T-helper 2 cell treated with Interferon-gamma antibody and Interleukin-4, amounts not matched to agents 100 ng/mL and 5 ng/mL, for 36 hours (primary cell): ENCODE measurements at places on chromosomes 6 and 20. TPM values are rescaled to one million over a fixed set of nuclear protein-coding genes. Genes with fewer than 3 reads are reported as not detected.

Gene SLC22A2
- total RNA-seq: not detected in 2 replicates

Gene DOK5
- 0.14 and 0.27 TPM in 2 replicates for total RNA-seq

Gene ERVFRD-1
- 0.07 TPM in 1 of 2 replicates, not detected in the other for total RNA-seq

Gene SAMD3
- total RNA-seq: 72.3 and 75.7 TPM in 2 replicates

Gene ADGRB3
- total RNA-seq: not detected in 2 replicates
